ENCODE measurements at places on chromosomes 13 and 19. TPM values are rescaled to one million over a fixed set of nuclear protein-coding genes. Genes with fewer than 3 reads are reported as not detected.

MTUS2 gene
- not detected for total RNA-seq

GSX1 gene
- total RNA-seq = not detected

WASF3 gene
- total RNA-seq = 4.3 TPM

ZNF253 gene
- 2.3 TPM for total RNA-seq

CABP5 gene
- total RNA-seq = not detected

NLRP13 gene
- not detected for total RNA-seq

NDUFS7 gene
- total RNA-seq = 174 TPM

PRTN3 gene
- total RNA-seq = not detected

CFD gene
- 2.0 TPM for total RNA-seq

ZNF816 gene
- 3.5 TPM for total RNA-seq

LYPD3 gene
- total RNA-seq = not detected

ADPRHL1 gene
- 0.89 TPM for total RNA-seq

FLT3 gene
- total RNA-seq = not detected

TIMM50 gene
- 134 TPM for total RNA-seq

SIAH3 gene
- total RNA-seq = under 0.01 TPM

TEX101 gene
- not detected for total RNA-seq

YJEFN3 gene
- 3.2 TPM for total RNA-seq

ASPDH gene
- not detected for total RNA-seq

ZNF57 gene
- total RNA-seq = 0.58 TPM

SLAIN1 gene
- total RNA-seq = not detected

TYROBP gene
- total RNA-seq = not detected

SERPINE3 gene
- not detected for total RNA-seq

ZNF541 gene
- total RNA-seq = not detected

IL12RB1 gene
- 0.18 TPM for total RNA-seq

PRODH2 gene
- total RNA-seq = not detected

NLRP7 gene
- total RNA-seq = not detected

ZIC2 gene
- total RNA-seq = 0.18 TPM

ETHE1 gene
- 85.9 TPM for total RNA-seq

ZIM2 gene
- not detected for total RNA-seq

PSG7 gene
- total RNA-seq = not detected

KLF2 gene
- total RNA-seq = 0.58 TPM

PDX1 gene
- not detected for total RNA-seq

Data from myometrial cell (primary cell).